ENCODE measurements at places on chromosomes 12 and 14.

DNA sequence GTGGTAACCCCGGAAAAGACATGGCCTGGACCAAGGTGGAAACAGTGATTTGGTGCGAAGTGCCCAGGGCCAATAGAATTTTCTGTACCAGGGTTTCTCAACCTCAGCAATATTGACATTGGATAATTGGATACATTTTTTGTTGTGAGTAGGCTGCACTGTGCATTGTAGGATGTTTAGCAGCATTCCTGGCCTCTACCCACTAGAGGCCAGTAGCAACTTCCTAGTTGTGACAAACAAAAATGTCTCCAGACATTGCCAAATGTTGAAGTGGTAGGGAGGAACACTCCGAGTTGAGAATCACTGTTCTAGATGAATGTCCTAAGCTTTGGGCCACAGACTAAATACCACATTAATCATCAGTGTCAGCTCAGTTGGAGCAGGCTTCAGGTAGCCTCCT, 6.2 kb upstream of the CGRRF1 start:
- no peak overlapping the region for H3K27ac ChIP-seq
- H3K36me3 ChIP-seq: no peaks in the 10 kb centered on the region
- no peak for DNase-seq

DNA sequence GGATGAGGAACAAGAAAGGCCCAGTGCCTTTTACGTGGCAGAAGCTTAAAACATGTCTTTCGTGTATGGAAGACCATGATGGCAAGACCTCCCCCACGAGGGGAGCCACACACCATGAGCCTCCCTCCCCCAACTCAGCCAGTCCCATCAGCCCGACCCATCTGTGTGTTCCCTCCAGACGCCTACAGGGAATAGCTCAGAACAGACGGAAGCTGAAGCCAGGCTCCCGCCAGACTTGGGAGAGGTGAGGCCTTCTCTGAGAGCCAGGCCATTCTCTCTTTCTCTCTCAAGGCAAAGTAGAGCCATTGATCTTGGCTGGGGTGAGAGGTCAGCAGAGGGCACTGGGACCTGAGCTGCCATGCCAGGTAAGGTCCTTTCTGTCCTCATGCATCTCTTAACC, 9.5 kb downstream of the REM2 start:
- H3K4me1 ChIP-seq: peaks cover 7% of the 10 kb centered on the region
- H3K27me3 ChIP-seq: no peaks in the 10 kb centered on the region
- no peak overlapping the region for H3K4me3 ChIP-seq
- DNase-seq: no peak

DNA sequence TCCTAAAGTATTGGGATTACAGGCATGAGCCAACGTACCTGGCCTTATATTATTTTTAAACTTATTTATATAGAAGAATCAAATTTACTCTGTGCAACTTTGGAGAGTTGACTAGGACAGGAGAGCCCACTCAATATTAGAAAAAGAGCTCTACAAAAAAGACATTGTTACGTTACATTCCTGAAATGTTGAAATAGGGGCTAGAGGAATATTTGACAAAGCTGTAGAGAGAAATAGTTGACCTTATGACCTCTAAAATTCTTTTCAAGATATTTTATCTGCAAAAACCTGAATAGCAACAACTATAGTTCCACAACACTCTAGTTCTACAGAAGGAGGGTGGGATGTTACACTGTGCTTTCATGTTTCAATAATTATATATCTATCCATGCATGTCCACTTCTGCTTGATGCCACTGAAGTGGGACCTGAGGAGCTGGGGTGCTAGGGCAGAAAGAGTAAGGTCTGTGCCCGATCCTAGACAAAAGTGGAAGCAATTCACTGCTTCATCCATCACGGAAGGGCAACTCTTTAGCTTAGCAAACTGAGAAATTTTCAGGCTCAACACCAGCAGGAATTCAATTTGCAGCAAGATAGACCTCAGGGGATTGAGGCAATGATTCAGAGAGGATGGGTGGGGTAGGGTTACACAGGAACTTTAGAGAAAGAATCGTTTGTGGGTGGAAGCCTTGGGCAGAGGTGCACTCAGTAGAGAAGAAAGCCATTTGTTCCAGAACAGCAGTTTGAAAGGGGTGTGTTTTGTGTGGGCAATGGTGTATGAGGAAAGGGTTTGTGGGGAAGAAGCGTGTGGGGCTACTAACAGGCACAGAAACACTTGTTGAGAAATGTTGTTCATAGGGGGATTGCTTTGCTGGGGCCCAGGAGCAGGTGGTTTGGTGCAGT, 16.0 kb upstream of the RNASE10 start:
- peaks cover 10% of the 10 kb centered on the region for H3K4me1 ChIP-seq
- H3K27ac ChIP-seq: no peak overlapping the region
- no peaks in the 10 kb centered on the region for H3K27me3 ChIP-seq
- DNase-seq: no peak
- no peak overlapping the region for H3K4me3 ChIP-seq

DNA sequence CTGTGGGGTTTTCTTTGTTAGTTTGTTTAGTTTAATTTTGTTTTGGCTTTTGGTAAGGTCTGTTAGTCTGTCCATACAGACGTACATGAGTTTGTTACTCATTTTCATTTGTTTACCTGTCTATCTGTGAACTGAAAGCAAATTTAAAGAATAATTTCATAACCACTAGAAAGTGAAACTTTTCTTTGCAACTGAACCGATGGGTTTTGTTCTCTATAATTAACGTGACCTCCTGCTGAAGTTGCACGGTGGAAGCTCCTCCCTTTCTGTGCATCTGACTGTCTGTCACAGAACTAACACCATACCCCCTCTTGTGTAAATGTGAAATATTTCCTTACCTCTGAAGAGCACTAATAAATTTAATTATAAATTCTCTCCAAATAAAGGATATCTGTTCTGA, 595.5 kb downstream of the GALC start:
- H3K36me3 ChIP-seq: no peaks in the 10 kb centered on the region
- H3K4me3 ChIP-seq: no peak overlapping the region
- no peaks in the 10 kb centered on the region for H3K27me3 ChIP-seq
- no peak for DNase-seq

DNA sequence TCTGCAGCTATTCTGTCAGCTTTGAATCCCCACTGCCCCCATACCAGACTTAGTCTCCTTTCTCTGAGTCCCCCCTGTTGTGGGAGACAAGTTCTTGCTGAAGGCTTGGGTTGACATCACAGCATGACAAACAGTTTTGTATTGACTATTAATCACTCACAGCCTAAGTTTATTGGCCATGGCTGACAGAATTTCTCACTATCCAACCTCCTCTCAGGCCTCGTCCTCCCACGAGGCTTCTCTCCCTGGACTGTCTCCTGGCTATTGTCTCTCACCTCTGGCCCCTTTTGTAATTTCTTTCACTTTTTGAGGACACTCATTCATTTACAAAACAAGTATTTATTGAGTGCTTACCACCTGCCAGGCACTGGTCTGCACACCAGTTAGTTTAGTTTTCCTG, 35.2 kb upstream of the DCD start:
- H3K4me1 ChIP-seq: no peaks in the 10 kb centered on the region
- H3K36me3 ChIP-seq: no peaks in the 10 kb centered on the region
- no peak overlapping the region for H3K4me3 ChIP-seq
- no peaks in the 10 kb centered on the region for H3K27me3 ChIP-seq

DNA sequence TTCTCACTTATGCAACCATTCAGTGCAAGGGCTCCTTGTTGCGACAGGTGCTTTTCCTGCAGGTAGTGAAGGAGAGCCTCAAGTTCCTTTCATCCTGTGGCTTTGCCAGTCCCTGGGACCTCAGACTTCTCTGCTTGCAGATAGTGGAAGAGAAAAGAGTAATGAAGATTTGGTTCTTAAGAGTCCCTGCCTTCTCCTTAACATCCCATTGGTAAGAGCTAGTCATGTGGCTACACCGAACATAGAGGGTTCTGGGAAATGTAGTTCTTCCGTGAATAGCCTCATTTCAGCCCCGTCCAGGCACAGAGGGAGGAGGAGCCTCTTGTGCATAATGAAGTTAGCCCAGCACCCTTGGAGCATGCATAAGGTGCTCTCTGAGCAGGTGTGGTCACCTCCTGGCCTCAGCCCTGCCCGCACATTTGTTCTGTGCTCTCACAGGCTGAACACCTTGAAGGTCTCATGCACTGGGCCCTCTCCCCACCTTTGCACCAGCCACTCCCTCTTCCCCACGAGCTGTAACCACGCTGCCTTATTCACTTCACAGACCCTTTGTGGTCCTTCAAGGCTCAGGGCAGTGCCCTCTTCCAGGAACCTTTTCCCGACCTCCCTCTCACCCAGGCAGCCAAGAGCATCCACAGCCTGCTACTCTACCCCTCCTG, 134.0 kb downstream of the BCL11B start:
- H3K4me1 ChIP-seq: peaks cover 9% of the 10 kb centered on the region
- H3K27ac ChIP-seq: no peak overlapping the region
- H3K27me3 ChIP-seq: no peaks in the 10 kb centered on the region
- H3K36me3 ChIP-seq: no peaks in the 10 kb centered on the region

DNA sequence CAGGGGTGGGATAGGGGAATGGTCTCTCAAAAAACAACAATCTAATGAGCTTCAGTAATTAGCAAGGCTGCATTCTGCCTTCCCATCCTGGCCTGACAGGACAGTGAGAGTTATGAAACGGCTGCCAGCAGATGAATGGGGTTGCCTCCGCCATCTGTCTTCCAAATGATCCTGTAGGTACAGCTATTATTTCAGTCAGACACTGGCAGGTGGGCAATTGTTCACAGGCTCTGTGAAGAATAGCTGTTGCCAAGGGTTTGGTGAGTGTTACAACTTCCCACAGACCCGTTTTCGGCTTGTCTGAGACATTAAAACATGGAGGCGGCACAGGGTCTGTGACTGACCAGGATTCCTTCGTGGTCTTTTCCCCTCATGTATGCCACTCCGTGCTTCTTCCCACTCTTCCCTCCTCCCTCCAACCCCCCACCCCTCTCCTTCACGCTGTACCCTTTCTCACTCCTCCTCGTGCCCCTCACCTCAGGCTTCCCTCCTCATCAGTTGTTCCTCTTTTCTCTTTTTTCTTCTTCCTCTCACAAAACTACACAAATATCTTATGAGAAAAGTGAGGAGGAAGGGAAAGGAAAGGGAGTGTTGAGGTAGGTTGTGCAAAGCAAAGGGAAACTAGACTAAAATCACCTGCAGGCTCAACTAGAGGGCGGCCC, 160.8 kb upstream of the GZMB start:
- H3K27me3 ChIP-seq: peaks cover 11% of the 10 kb centered on the region
- H3K27ac ChIP-seq: no peak overlapping the region
- no peaks in the 10 kb centered on the region for H3K36me3 ChIP-seq
- no peak for DNase-seq

- H3K27ac ChIP-seq: no peak overlapping the region
- no peak for DNase-seq
- no peak overlapping the region for H3K4me3 ChIP-seq
- peaks cover 33% of the 10 kb centered on the region for H3K4me1 ChIP-seq
These were observed 6.0 kb downstream of the DMAC2L start for GRCh38 chr14:50318031-50318626.
